ENCODE measurements at places on chromosomes 16 and 17. TPM values are rescaled to one million over a fixed set of nuclear protein-coding genes. Genes with fewer than 3 reads are reported as not detected.

Gene C16orf89
- not detected for total RNA-seq

DNA sequence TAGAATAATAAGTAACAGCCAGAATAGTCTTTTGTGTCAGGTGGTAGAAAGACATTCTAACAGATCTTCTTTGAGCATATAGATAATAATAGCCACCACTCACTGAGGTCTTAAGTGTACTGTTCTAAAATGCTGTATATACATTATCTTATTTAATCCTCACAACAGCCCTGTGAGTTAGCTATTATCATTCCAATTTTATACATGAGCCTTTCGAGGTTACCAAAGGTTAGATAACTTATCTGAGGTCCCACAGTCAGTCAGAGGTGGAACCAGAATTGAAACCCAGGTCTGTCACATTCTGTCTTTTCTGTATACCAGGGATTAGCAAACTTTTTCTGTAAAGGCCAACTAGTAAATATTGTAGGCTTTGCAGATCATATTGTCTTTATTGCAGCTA lies 23.2 kb downstream of the REXO5 start:
- no peak for DNase-seq

DNA sequence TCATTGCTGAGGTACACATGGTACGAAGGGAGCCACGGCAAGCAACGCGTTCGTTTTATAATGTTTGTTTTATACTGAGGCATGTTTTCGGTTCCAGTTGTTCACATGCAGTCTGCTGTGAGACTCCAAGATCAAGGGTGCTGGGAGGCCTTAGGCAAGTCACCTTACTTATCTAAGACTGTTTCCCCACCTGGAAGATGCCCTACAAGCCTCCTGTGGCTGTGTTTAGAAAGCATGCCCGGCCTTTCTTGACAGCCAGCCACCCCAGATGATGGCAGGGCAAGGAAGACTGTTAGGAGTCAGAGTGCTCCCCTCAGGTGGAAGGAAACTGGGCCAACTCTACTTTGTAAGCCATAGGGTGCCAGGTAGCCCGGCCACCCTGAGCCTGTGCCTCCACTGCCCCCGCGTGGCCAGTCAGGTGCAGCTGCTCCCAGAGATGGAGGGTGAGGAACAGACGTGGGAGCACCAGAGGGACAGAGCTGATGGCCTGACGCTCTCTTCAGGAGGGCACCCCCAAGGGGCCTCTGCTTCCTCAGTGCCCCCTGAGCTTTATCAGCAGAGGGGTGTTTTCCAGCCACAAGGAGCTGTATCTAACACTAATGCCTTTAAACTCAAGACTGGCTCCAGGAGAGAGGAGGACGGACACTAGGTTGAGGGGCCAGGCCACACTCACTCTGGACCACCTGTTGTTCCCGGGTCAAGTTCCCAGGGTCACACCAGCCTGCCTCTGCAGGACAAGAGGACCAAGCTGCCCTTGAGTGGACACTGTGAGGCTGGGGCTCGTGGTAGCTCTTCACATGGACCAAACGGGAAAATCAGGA lies 5.4 kb downstream of the NAT9 start:
- DNase-seq, result peak; percentile 66

Gene GRIN2C
- 0.11 TPM for total RNA-seq

DNA sequence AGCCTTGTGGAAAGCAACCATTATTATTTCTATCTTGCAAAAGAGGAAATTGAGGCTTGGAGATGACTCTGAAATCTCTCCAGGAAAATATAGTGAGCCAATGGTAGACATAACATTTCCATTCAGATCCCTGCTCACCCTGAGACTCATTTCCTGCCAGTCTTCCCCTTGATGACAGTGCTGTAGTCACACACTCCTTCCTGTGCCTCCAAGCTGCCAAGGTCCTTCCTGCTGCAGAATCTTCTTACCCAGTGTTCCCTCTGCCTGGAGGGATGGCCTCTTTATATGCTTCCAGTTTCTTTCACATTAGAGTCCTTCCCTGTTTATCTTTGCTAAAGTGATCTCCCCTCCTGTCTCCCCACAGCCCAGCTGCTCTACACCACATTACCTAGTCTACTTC lies 648.1 kb downstream of the TOX3 start:
- no peak for DNase-seq

DNA sequence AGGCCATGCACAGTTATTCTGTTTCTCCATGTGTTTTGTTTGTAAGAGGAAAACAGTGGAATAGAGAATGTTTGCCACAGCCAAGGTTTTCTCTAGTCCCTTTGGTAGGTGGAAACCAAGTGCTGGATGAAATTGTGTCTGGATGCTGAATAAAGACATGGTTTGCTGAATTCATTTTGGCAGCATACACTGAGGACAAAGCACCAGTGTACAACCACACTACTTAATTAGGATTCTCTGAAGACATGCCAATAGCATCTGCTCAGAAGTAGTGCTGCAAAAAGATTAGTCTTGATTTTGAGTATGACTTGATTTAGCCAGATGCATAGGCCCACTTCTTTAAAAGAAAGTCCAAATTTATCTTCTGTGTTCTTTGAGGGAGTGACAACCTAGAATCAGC lies 230.5 kb upstream of the CACNG5 start:
- DNase-seq, result no peak

Gene CHAD
- not detected for total RNA-seq

Gene FA2H
- 3.5 TPM for total RNA-seq

DNA sequence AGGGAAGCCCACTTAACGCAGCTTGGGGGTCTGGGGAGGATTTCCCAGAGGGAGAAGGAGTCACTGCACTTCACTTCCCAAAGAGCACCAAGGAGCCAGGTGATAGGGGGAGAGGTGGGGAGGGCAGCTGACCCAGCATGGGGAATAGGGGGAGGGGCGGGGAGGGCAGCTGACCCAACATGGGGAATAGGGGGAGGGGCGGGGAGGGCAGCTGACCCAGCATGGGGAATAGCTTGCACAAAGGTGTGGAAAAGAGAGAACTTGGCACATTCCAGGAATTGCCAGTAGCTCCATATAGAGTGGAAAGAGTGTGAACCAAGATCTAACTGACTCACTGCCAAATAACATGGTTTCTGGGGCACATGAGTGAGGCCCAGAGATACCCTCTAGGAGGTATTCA lies 110.3 kb downstream of the CCT6B start:
- DNase-seq, result no peak

DNA sequence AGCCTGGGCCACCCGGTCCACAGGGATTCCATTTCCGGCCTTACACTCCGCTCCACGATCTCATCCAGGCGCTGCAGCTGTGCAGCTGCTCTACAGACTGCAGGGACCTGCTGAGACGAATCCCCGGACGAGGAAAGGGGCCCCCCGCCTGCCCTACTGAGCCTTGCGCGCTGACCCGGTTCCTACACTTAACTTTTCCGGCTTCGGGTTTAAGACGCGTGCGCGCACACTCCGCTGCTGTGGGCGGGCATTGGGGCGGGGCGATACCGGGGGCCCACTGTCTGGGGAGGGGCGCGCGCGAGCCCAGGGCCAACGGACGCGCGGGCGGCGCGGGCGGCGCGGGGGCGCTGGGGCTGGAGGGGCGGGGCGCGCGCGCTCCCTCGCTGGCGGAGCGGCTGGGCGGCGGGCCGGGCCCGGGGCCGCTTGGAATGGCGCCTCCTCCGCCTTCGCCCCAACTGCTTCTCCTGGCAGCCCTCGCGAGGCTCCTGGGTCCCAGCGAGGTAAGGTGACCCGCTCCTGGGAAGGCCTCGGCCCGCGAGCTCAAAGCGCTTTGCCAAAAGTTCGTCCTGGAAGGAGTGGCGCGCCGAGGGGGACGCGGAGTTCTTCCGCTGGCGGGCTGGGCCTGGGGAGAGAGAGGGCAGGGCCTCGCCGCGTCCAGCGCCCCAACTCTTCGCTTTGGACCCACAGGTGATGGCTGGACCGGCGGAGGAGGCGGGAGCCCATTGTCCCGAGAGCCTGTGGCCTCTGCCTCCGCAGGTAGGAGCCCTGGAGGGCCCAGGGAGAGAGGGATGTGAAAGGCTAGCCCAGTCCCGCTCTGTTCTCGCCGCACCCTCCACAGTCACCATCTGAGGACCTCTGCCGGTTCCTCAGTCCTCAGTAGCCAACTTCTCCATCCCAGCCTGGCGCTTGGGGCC lies at the start of gene TP53I13:
TSS of gene TP53I13 (plus strand) at position 371 of the 914 bp plus-strand sequence. CDS start at position 429, 58 bp downstream.
- peak; percentile 89 for DNase-seq

Gene MAPT
- 0.85 TPM for total RNA-seq

DNA sequence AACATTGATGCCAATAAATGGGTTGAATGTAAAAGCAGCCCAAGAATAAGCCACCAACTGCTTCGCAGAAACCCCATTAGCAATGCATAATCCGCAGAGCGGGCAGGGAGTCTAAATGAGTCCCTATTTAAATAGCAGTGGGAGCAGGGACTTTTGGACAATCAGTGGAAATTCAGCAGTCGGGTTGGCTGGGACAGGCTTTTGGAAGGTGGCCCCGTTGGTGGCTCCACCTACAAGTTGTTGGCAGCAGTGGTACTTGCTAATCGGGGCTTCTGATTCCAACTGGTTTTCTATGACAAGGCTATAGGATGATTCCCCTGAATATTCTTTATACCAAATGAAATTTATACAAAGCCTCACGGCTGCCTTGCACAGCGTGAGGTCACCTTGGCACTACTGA lies 86.3 kb downstream of the WDR59 start:
- DNase-seq, result no peak

DNA sequence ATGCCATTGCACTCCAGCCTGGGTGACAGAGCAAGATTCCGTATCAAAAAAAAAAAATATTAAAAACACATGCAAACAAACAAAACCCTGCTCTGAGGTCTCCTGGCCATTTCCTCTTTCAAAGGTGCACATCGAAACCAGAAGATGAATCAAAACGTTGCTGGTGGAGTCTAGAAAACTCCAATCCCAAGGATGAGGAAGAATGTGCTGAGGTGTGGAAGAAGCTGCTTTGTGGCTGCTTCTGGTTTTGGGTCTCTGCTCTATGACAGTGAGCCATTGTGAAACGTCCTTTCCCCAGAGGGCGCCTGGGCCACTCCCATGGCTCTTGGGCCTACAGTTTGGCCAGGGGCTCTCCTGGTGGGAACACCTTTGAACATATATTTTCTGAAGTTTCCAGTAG lies 112.6 kb downstream of the IRF8 start:
- no peak for DNase-seq

GRCh38 chr17:34261568-34262337 lies 6.7 kb downstream of the CCL2 start:
- DNase-seq, result no peak

DNA sequence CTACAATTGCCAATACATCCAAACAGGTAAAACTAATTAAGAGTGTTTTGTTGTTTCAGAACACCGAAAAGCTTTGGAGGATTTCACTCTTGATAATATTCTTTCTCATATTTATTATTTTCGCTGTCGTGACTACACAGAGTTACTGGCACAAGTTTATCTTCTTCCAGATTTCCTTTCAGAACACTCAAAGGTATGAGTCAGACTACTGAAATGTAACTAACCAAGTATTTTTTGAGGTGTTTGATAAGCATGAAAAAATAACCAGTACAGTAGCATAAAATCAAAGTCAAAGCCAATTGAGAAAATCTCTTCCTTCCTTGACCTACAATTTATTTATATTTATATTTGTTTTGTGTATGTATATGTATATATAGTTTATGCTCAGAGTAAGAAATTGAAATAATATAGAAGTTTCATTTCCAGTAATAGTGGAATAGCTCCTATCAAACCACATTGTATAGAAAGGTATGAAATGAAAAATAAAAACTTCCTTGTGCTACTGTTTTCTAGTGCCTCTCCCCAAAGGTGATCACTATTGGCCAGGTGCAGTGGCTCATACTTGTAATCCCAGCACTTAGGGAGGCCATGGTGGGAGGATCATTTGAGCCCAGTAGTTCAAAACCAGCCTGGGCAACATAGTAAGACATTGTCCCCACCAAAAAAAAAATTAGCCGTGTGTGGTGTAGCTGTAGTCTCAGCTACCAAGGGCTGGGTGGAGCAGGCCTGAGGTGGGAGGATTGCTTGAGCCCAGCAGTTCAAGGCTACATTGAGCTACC lies 10.9 kb downstream of the RAD51C start:
- DNase-seq, result no peak

GRCh38 chr17:10798332-10798749 lies 5.6 kb downstream of the TMEM238L start:
- DNase-seq, result peak; percentile 35

Gene FXR2
- 61.5 TPM for total RNA-seq

DNA sequence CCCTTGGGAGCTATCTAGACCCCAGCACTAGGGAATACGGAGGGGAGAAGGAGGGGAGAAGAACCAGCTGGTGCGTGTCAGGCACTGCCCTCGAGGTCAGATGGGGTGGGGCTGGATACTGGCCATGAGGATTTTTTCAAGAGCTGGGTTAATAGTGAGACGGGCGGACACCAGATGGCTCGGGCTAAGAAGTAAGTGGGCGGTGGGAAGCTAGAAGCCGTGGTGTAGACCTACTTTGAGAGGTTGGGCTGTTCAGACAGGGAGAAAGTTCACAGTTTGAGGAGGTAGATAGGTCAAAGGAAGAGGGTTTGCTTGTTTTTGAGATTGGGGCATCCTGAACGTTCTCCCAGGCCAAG lies 303.8 kb downstream of the SEC14L1 start:
- DNase-seq, result no peak

DNA sequence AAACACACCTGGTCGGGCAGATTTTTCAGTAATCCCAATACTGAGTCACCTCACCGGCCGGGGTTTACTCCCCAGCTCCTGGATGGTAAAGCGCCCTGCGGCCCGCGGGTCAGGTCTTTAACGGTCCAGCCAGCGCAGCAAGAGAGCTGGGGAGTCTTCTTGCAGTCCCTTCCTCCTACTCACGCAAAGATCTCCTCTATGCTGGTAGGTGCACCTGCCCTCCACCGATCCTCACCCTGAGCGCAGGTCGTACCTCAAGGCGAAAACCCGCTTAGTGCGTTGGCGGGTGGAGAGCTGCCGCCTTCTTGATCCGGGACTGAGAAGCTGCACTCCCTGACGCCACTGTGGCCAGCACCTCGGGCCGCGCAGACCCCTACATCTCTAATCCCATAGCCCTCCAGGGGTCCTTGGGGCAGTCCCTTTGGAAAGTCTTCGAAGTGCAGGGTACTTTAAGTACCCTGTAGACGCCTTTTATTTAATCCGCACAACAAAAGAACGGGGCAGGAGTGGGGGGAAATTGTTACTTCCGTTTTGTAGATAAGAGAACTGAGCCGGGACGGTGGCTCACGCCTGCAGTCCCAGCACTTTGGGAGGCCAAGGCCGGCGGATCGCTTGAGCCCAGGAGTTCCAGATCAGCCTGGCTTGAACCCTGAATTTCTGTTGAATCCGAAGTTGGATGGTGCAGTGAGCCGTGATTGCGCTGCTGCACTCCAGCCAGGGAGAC lies 10.4 kb upstream of the HOXB13 start:
- DNase-seq, result no peak

DNA sequence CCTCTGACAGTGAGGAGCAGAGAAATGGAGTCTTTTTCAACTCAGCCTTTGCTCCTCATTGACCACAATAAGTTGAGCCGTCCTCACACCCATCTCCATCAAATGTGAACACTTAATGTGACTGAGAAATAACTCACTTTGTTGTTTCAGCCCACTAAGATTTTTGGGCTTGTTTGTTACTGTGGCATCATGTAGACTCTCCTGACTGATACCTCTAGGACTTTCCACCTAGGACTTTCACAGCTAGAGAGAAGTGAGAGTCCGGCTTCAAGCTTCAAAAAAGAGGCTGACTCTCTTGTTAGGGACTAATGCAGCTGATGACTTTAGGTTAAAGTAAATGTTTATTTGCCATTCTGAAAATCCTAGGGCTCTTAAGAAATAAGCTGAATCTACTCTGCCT lies 435.0 kb downstream of the TMEM114 start:
- no peak for DNase-seq

Gene TP53TG3D
- total RNA-seq, result not detected

Data from PC-9 (cell line).